MCF 10A (cell line): ENCODE measurements at places on chromosomes 12 and 14.

GRCh38 chr12:62657363-62657632 is 190.7 kb downstream of the MON2 start:
- DNase-seq: no peak

GRCh38 chr12:3727877-3728632 is 24.9 kb downstream of the CRACR2A start:
- DNase-seq: no peak

GRCh38 chr12:47820631-47821345 is 1.1 kb upstream of the HDAC7 start:
- DNase-seq: peak; percentile 95

DNA sequence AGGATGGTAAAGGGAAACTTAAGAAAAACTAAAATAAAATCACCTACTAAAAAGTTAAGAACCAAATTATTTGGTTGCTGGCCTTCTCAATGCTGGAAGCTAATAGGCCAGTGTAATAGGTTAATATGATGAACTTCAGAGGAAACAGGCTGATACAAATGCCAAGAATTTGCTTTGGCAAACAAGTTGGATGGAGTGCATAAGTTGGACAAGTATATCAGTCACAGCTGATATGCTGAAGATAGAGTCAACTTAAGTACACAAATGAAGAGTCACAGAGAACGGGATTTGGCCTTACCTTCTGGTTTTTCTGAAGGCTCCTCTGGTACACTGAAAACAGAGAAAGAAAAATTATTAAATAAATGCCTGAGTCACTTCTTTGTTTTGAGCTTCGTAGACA is 48.2 kb downstream of the ZFYVE26 start:
- DNase-seq: no peak

DNA sequence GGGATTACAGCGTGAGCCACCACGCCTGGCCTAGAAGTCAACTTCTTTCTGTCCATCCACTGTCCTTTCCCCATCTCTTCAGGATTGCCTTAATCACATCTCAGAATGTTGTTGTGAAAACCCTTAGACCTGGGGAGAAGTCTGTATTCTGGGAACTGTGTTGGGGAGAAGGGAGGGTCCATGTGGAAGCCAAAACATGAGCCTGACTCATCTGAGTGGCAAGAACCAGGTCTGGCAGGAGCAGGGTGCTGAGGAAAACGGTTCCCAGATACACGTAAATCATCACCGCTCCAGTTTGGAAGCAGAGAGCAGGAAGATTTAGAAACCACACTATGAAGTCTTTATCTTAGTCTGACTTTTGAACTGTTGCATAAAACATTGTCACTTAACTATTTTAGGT is 245.6 kb upstream of the RGS6 start:
- peak; percentile 47 for DNase-seq
